Activated CD8-positive, alpha-beta memory T cell treated with anti-CD3 and anti-CD28 coated beads for 48 hours (primary cell): ENCODE measurements at places on chromosomes 6 and 20.

- DNase-seq, result no peak
Observed at GRCh38 chr6:13250703-13251102, 77.6 kb downstream of the TBC1D7 start.

- no peak for DNase-seq
Observed at GRCh38 chr6:106469882-106470281, 109.4 kb downstream of the CRYBG1 start.

DNA sequence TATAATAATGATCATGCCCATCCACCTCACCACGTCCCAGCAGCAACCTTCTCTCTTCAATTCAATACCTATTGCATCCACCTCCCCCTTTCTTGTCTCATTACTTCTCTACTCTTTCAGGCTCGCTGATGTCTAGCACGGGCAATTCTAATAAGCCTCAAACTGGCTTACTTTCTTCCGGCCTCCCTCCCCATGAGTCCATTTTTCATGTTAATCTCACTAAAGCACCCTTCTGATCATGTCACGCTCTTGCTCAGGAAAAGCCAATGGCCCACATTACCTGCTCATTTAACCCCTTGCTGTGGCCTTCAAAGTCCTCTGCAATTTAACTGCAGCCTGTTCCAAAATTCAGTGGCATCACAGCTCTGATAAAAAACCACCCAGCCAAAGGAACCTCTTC lies 105.1 kb downstream of the UTRN start:
- DNase-seq, result no peak

DNA sequence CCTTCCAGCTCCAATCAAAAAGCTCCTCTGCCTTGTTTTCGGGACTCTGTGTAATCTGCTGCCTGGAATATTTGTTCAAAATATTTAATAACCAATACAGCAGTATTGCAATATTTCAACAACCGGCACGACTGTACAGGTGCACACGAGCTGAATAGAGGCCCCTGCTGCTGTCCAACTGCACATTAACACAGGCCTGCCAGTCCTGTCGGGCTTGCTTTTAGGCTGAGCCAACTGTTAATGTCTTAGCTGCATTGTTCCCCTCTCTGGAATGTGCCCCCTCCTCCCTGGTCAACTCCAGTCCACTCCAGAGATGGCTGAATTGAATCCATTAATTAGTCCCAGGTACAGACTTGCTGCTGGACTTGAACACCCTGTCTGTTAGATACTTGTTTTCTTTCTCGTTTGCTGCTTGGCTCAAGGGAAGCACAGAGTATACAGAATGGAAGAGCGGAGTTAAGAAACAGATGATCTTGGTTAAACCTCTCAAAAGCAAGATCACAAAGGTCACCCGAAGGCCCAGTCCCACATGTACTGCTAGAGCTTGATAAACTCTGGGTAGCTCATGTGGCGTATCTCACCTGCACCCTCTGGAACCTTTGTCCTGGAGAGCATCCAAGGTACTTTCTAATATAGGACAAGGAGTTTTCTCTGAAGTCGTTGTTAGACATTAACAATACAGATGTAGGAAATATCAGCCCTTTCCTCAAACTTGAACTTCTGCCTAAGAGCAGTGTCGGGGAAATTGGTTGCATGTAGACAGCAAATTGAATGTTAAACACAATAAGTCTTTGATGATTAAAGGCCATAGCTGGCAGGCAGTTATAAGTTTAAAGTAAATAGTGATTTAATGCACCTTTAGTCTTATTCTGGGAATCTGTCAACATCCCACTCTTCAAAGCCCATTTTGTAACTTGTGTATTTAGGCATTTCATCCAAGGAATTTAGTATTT lies 31.9 kb downstream of the SHLD1 start:
- no peak for DNase-seq

- no peak for DNase-seq
Observed at GRCh38 chr20:17615645-17616479, 46.0 kb downstream of the DSTN start.

- no peak for DNase-seq
Observed at GRCh38 chr6:84074988-84075781, 41.6 kb downstream of the MRAP2 start.

GRCh38 chr6:142207265-142207877 lies 60.3 kb downstream of the VTA1 start:
- DNase-seq, result no peak

DNA sequence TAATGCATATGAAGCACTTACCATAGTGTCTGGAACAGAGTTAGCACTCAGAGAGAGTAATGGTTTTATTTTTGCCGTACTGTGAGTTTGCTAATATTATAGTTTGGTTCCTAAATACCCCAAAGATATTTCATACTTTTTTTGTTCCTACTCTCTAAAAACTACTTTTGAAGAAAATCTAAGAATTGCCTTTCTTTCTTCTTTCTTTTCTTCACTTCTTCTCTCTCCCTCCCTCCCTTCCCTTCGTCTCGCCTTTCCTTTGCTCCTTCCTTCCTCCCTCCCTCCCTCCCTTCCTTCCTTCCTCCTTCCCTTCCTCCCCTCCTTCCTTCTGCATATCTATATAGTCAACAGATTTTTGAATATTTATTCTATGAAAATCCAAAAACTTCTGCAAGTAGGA lies 351.7 kb upstream of the RSPO3 start:
- no peak for DNase-seq

- DNase-seq, result no peak
Observed at GRCh38 chr6:44833248-44833647, 445.7 kb downstream of the CDC5L start.

GRCh38 chr20:25372584-25373336 lies 17.9 kb downstream of the ABHD12 start:
- no peak for DNase-seq

GRCh38 chr6:6866656-6867403 lies 240.9 kb upstream of the RREB1 start:
- no peak for DNase-seq

DNA sequence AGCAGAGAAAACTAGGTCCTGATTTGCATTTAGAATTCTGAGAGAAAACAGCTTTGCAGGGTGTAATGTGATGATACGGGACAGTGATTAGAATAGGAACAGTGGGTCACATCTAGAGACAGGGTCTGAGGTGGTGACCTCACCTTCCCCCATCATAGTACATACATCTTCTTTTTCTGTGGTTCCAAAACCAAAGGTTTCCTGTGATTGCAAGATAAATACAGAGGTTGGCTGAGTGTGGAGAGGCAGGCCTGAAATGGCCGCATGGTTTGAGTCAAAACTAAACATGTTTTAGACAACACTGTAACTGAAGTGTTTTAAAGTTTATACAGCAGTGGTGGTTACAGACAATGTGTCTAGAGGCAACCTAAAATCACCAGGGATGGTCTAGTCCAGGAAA lies 10.4 kb upstream of the NT5DC1 start:
- DNase-seq, result no peak

DNA sequence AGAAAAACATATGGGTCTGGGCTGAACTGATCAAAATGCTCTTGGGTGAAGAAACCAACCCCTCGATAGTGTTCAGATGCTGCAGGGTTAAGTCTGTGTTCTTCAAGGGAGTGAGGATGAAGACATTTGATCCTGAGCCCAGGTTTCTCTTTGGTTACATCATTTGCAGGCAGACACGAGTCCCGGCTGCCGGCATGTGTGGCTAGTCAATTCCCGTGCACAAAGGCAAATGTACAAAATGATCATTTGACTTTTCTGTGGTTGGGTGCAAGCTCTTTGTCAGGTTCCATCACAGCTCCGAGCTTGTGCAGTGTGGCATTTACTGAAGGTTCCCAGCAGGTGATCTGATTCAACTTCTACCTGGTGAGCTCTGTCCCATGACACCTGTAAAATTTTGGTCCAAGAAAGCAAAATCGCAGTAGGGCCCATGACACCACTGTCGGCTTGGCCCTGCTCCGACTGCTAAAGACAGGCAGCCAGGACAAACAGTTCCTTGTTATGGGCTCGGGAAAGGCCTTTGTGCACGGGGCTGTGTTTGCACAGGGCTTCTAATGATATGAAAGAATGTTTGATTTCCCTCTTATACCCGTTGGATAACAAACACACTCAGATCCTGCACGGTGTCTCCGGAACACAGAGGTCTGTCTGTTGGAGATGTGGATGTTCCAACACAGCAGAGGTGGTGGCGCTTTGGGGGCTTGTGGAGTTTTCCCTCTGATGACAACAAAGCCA lies 46.9 kb downstream of the GJA10 start:
- DNase-seq, result no peak

DNA sequence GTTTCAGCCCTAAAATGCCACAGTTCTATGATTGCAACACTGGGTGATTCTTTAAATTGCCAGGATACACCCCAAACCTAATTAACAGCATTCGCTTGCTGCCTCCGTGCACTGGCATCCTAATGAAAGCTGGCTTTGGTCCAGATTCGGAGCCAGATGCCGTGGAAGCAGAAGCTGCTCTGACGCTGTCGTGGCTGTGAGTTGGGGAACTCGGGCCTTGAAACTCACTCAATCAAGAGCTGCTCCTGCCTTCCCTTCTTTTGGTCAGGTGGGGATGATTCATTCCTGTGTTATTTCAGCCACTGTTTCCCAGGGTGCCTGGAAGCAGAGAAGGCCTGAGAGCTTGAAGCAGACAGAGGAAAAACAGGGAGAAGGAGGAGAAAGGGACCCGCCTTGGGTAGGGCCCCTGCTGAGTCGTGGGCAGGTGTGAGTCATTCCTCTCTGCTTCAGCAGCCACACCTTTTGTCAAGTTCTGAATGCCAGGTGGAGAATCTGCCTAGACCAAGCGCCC lies 36.2 kb upstream of the DSP start:
- DNase-seq, result no peak

DNA sequence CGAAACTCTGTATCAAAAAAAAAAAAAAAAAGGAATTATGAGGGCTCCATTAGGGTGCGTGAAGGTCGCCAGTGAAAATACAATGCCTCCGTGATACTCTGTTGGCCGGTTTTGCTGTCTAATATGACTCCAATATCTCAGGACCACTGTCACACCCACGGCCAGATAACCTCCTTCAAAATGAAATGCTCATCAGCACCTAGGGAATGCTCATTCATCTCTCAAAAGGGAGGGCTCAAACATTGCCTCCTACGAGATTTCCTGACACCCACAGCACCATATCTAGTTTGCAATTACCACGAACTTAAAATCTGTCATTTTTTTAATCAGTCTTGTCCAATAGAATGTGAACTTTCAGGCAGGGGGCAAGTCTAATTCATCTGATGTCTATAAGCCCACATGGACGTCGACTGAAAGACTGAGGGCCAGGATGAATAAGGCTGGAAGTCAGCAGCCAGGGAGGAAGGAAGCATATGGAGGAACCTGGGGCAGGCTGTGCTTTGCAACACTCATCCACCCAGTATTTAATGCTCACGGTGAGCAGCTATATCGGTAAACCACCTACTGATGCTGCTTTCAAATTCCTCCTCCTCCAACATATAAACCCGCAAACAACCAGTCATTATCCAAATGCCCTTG lies 42.8 kb downstream of the MAP3K5 start:
- no peak for DNase-seq

DNA sequence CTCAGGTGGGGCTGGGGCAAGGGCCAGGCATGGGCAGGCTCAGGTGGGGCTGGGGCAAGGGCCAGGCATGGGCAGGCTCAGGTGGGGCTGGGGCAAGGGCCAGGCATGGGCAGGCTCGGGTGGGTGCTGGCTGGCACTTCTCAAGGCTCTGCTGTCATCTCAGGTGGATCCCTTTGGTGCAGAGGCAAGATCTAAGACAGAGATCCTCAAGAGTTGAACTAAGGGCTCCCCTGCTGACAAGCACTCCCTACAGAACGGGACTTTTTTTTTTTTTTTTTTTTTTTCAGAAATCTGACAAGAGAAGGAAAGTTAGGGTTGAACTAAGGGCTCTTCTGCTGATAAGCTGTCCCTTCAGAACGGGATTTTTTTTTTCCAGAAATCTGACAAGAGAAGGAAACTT lies 24.9 kb downstream of the MMP24OS start:
- DNase-seq, result no peak

DNA sequence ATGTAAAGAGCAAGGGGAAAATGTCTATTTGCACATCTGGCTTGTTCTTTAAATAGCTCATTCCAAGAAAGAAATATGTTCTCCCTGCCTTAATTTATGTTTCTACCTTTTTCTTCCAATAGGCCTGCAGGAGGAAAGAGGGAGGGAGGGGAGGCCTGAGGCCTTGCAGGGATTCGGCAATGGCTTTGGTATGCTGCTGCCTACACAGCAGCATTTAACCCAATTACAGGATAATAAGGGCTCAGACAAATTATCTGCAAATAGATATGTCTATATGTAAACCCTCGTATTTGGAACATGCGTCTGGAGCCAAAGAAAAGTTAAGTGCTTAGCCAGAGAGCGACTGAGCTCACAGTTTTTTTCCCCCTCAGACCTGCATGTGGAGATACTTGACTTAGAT lies 277.2 kb downstream of the CDC5L start:
- no peak for DNase-seq

DNA sequence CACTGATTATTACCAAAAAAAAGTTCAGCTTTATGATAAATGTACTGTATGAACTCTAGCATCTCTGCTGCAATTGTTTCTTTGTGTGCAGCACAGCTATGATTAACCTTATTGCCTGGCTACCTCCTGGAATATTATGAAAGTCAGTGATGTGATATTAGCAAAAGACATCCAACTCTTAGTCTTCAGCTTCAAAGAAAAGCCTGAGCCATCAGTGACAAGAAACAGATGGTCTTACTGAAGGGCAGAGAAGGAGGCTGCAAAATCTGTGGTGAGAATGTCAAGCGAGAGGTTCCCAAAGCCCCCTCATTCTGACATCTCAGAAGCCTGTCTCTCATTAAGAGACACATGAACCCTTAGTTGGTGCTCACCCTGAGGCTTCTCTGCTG lies 89.4 kb upstream of the TNFAIP3 start:
- no peak for DNase-seq

DNA sequence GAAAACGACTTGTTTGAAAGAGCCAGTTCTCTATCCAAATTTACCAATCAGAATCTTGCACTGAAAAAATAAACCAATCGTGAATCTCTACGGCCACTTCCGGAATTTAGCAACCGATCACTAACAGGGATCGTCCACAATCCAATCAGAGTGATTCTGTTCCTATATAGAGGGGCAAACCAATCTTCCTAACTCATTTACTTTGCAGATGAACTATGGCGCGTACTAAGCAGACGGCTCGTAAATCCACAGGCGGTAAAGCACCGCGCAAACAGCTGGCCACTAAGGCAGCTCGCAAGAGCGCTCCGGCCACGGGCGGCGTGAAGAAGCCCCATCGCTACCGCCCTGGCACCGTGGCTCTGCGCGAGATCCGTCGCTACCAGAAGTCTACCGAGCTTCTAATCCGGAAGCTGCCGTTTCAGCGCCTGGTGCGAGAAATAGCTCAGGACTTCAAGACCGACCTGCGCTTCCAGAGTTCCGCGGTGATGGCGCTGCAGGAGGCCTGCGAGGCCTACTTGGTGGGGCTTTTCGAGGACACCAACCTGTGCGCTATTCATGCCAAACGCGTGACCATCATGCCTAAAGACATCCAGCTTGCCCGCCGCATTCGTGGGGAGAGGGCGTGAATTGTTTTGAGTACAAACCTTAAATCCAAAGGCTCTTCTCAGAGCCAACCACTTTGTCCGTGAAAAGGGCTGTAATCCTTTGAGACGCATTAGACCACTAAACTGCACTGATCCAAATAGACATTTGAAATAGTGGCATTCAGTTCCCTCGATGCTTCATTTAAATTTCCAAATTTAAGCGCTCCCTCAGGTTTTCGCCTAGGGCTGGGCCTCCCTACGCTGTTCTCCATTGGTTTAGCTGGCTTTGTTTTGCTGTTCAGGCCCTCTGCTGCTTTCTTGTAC lies 138.0 kb downstream of the HFE start:
- DNase-seq, result no peak

GRCh38 chr6:38141085-38141484 lies 321.6 kb downstream of the ZFAND3 start:
- DNase-seq, result no peak

GRCh38 chr20:48799328-48800105 lies 28.3 kb downstream of the PREX1 start:
- no peak for DNase-seq

- DNase-seq, result no peak
Observed at GRCh38 chr6:12813321-12813720, 96.8 kb downstream of the PHACTR1 start.
